ENCODE measurements at places on chromosomes 2 and 18.

DNA sequence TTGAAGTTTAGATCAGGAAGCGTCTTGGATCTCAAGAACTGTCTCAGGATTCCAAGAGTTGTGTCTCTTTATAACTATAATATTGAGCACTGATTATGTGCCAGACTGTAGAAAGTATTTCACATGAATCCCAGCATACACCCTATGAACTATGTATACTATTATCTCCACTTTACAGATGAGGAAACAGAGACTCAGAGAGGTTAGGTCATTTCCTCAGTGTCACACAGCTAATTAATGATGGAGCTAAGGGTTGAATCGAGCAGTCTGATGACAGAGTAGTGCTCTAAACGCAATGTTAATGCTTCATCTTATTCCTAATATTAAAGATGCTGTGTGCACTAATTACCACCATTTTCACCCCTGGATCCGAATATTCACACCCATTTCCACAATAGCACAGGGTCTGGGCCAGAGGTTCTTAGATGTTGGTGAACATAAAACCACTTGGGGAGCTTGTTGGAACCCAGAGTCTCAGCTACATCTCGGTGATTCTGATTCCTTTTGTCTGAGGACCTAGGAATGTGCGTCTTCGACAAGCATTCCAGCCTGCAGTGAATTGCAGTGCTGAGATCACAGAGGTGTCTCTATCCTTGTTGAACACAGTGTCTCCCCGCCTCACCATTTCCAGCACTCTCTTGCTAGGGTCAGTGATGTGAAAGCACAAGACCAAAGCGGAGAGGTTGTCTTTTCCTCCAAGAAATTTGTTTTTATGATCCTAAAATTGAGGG is 213.8 kb downstream of the SP3 start:
- DNase-seq, result no peak

GRCh38 chr2:43265421-43265820 is 39.0 kb upstream of the ZFP36L2 start:
- no peak for DNase-seq

- no peak for DNase-seq
Observed at GRCh38 chr2:232330068-232330999, 48.2 kb upstream of the ALPP start.

GRCh38 chr2:37854676-37855282 is 70.3 kb upstream of the RMDN2 start:
- DNase-seq, result no peak

- DNase-seq, result no peak
Observed at GRCh38 chr18:32389858-32390257, 80.8 kb downstream of the GAREM1 start.

GRCh38 chr2:31688282-31688681 is 107.5 kb upstream of the SRD5A2 start:
- DNase-seq, result no peak

GRCh38 chr18:75100832-75101630 is 107.9 kb downstream of the PTGR3 start:
- DNase-seq, result no peak

DNA sequence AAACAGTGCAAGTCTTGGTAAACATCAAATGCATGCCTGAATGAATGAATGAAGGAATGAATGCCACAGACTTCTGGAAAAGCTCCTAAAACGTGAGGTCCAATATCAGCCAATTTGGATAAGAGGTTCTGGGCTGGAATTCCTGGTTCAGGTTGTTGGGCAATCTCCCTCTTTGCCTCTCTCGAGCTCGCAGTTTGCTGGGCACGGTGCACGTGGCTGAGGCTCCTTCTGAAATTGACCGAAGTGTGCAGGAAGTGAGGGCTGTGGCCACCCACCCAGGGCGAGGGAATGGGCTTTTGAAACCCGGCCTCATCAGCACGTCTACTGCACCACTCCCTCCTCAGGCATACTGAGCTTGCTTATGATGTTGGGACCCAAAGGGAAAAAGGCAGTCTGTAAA is 288.8 kb upstream of the HS6ST1 start:
- no peak for DNase-seq

DNA sequence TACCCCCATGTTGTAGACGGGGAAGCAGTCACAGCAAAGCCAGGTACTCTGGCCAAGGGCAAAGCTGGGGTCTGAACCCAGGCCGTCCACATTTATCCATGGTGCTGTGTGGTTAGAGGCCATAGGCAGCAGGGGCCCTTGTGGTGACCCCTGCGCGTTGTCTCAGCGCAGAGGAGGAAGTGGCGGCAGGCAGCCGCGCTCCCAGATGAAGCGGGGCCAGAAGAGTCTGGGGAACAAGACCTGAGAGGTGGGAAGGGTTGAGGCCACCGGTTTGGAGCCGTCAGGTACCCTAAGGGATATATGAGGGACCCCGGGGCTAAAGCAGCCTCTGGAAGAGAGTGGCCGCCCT is 770 bp downstream of the ZNF396 start:
- DNase-seq, result no peak

DNA sequence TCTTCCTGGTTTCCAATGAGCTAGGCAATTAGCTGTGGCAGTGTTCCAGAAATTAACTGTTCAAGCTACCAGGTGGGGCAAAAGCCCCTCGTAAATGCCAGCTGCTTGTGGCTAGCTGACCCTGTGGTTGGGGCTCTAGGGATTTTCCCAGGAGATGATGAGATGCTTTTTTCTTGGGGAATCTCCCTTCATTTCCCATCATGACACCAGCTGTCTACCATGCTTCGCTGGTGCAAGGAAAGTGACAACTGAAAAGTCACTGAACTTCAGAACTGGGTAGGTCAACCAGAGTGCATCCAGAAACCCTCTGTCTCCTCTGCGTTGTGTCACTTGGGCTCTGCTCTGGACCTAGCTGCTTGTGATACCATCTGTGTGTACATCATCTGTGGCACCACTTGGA is 386.5 kb upstream of the DCC start:
- no peak for DNase-seq

GRCh38 chr2:224969633-224970260 is 72.5 kb downstream of the DOCK10 start:
- no peak for DNase-seq

- no peak for DNase-seq
Observed at GRCh38 chr2:148561389-148561788, 83.2 kb upstream of the EPC2 start.

DNA sequence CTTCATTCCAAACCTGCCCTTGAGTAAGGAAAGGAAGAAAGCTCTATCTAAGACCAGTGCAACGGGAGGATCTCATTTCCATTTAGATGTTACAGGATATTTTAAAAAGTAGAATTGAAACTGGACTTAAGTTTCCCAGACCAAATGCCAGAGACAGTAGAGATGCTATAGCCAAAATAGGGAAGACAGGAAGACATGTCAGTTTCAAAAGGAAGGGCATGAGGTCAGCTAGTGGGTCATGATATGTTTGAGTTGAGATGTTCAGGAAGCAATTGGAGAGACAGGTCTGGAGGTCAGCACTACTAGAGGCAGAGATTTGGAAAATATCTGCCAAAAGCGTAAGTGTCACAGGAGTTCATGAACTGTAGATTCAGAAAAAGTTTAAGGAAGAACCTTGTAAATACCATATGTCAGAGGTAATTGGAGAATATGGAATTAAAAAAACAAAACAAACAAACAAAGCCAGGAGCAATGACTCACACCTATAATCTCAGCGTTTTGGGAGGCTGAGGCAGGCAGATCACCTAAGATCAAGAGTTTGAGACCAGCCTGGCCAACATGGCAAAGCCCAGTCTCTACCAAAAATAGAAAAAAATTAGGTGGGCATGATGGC is 50.8 kb downstream of the EPHA4 start:
- DNase-seq, result no peak

GRCh38 chr2:143623231-143623908 is 494.2 kb downstream of the ARHGAP15 start:
- no peak for DNase-seq

GRCh38 chr18:28287146-28287545 is 110.2 kb upstream of the CDH2 start:
- no peak for DNase-seq

GRCh38 chr18:46343931-46344372 is 239.8 kb downstream of the HAUS1 start:
- DNase-seq, result peak; percentile 13

DNA sequence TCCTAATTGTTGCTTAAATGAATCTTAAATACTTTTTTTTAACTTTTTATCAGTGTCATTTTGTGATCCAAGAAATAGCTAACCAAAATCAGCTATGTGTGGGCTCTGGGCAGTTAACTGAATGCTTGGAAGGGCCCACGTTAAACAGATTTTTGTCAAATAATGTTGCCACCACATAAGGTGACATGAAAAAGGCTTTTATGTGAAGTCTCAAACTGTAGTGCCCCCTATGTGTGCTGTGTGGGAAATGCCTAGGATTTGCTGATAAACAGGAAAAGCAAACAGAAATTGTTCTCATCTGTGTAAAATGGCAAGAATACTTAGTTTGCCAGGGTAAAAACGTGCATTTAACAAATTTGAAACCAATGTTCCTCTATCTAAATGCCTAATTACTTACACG is 242.2 kb downstream of the ZNF516 start:
- DNase-seq, result no peak

DNA sequence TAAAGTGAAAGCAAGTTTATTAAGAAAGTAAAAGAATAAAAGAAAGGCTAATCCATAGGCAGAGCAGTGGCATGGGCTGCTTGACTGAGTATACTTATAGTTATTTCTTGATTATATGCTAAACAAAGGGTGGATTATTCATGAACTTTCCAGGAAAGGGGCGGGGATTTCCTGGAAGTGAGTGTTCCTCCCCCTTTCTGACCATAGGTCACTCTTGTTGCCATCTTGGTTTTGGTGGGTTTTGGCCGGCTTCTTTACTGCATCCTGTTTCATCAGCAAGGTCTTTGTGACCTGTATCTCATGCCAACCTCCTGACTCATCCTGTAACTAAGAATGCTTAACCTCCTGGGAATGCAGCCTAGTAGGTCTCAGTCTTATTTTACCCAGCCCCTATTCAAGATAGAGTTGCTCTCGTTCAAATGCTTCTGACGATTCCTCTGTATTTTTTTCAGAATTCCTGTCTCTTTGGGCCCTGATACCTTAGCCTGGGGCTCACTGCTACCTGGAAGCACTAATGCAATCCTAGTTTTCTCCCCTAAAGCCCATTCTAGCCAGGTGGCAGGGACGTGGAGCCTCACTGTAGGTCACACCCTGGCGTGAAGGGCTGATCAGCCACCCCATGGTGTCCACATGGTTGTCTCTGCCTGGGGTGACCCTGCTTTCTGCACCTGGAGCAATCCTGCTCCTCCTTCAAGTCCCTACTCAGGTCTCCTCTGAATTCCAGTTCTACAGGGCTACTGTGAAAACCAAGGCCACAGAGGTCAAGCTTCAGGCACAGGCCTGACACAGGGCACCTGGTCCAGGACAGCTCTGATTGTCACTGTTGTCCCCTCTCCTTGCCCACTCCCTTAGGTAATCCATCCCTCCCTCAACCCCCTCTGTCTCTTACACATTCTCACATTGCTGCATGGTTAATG is 6.0 kb upstream of the SLC35F6 start:
- no peak for DNase-seq

- DNase-seq, result no peak
Observed at GRCh38 chr2:160157861-160158829, 41.9 kb downstream of the ITGB6 start.

GRCh38 chr2:210919128-210919527 is 362.7 kb downstream of the CPS1 start:
- DNase-seq, result no peak

GRCh38 chr18:37280701-37281393 is 284.8 kb downstream of the CELF4 start:
- DNase-seq, result no peak

DNA sequence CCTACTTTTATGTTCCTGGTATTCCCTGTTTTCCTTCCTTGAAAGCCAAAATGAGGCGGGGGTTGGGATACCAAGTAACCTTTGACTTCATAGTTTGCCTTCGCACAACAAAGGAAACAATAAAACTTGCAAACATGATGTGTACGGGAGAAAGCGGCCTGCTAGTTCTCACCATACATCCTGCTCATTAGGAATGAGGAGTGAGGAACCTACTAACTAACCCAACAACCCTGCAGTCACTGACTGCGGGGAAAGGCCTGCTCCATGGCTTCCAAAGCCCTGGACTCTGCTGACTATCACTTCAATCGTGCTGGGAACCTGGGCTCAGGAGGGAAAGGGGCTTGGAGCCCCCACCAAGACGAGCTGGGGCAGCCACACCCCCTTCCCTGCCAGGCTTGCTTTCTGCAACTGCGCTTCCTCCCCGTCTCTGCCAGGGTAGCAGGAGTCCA is 24.2 kb downstream of the RPL31 start:
- DNase-seq, result no peak

GRCh38 chr2:120210270-120210693 is 12.9 kb downstream of the TMEM185B start:
- DNase-seq, result no peak

DNA sequence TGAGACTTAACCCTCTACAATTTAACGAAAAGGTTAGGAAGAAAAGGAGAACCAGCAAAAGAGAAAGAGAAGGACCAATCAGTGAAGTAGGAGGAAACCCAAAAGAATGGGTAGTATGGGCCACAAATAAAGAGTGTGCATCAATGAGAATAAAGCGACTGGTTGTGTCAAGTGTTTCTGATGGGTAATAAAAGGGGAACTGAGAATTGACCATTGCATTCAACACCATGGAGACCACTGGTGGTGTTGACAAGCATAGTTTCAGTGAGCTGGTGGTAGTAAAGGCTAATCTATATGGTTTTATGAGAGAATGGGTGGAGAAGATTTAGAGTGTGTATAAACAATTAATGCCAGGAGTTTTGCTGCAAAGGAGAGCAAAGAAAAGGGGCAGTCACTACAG is 75.4 kb downstream of the CSRNP3 start:
- DNase-seq, result no peak

GRCh38 chr18:55579501-55580270 is 8.3 kb downstream of the TCF4 start:
- no peak for DNase-seq

- DNase-seq, result no peak
Observed at GRCh38 chr18:1296237-1296636, 391.6 kb downstream of the ADCYAP1 start.

DNA sequence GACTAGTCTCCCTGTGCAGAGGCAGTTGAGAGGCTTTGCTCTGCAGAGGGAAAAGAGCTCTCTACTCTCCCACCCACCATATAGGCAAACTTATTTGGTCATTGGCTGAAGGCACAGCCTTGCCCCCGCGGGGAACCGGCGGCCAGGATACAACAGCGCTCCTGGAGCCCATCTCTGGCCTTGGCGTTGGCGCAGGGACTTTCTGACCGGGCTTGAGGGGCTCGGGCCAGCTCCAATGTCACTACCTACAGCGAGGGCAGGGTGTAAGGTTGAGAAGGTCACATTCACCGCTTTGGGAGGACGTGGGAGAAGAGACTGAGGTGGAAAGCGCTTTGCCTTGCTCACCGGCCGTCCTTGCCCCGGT is 2.2 kb downstream of the ONECUT2 start:
- no peak for DNase-seq

DNA sequence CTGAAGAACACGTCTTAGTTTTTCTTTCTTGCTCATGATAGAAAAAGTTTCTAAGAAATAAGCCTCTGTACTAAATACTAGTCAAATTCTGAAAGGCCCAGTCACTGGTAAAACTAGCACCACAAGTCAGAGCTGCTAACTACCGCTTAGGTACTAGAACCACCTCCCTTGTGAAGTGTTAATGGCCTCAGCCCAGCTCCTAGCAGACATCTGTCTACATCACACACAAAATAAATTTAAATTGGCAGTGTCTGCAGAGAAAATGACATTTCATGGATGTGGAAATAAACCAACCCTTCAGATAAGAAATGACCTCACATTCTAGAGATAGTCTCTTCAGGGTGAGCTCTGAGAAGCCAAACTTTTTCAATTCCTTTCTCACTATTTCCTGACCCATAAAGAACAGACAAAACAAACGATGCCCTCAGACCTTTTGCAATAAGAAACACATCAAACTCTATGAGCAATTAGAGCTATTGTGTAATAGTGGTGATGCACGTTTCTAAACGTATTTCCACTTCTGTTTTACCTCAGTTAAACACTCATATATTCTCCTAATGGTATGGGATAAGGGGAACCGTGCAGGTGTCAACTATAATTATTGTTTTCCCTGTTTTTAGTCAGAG is 70.3 kb upstream of the DSG1 start:
- DNase-seq, result no peak
